ENCODE measurements at places on chromosomes 6 and 20.
A peak's percentile ranks its signal among the peaks of the same experiment; 100 is the strongest.

DNA sequence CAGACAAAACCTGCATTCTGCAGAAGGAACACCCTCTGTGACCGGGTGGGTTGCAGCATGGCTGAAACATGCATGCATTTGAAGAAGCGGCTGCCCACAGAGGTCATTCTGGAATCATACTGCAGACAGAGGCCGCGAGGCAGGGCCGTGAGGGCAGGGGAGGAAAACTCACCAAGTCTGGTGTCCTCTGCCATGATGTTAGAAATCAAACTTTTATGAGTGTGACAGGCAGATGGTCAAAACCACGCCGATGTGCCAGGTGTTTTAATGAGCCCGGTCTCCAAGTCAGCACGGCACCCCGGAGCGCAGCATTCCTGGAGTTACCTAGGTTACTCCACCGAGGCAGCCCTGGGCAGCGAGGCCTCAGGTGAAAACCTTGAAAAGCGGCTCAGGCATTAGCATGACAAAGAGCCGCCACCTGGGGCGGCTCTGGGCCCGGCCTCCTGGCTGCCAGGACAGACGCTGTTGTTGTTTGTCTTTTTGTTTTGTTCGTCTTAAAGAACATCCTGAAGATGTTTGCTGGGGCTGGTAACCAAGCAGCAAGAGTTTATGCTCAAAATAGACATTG is 255.6 kb downstream of the ERMARD start:
- no peak for DNase-seq

DNA sequence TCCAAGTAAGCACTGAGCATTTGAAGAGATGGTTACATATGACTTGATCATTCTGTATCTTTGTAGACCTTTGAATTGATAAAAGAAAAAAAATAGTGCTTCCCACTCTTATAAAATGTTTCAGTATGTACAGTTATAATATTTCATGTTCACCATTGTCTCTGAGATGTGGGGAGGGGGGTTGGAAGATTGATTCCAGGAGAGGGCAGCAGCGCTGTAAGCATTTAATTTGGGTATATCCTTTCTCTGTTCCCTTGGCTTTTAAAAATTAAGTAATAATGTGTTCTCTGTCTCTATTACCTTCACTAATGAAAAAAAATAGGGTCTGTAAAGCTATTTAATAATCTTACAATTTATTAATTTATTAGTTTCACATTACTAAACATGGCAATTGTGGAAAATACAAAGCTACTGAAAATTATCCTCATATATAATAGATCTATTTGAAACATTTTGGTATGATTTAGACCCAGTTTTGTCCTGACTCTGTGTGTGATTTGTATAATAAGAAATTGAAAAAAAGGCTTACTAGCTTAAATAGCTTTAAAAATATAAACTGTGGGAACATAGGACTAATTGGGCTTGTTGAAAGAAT is 341.2 kb downstream of the CDKAL1 start:
- DNase-seq = no peak

DNA sequence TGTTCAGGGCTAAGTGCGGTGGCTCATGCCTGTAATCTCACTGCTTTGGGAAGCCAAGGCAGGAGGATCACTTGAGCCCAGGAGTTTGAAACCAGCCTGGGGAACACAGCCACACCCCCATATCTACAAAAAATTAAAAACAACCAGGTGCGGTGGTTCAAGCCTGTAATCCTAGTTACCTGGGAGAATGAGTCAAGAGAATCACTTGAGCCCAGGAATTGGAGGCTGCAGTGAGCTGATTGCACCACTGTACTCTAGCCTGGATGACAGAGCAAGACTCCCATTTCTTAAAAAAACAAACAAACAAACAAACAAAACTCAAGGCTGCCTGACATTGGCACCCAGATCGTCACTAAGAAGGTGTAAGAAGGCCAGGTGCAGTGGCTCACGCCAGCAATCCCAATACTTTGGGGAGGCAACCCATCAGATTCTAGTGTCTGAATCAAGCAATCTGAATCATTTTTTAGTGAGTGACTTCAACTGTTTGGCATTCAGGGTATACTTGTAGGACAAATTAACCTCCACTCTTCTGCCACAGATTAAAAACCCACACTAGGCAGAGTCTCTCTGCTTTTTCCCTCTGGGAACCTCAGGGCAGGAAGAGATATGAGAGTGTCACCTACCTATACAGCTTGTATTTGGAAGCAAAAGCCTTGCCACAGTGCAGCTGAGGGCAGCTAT is 6.1 kb downstream of the PLAGL2 start:
- DNase-seq = no peak

GRCh38 chr6:142846459-142846831 is 98.5 kb downstream of the HIVEP2 start:
- DNase-seq = no peak

DNA sequence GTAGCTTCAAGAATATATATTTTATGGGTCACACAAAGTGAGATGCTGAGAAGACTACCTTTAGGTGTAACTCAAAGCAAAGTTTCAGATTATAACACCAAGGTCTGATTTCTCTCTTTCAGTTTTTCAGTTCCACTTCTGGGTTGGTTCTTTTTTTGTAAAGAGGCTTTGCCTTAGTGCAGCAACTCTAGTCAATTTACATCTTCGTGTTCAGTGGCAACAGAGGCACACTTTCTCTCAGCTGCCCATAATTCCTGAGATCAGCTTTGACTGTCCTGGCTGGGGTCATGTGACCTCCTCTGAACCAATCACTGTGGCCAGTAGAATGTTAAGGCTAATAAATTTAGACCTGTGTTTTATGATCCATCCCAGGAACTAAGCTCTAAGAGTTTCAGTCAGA is 120.2 kb downstream of the TINAG start:
- DNase-seq = no peak

- no peak for DNase-seq
These were observed 442.4 kb downstream of the FRK start for GRCh38 chr6:115618256-115618655.

DNA sequence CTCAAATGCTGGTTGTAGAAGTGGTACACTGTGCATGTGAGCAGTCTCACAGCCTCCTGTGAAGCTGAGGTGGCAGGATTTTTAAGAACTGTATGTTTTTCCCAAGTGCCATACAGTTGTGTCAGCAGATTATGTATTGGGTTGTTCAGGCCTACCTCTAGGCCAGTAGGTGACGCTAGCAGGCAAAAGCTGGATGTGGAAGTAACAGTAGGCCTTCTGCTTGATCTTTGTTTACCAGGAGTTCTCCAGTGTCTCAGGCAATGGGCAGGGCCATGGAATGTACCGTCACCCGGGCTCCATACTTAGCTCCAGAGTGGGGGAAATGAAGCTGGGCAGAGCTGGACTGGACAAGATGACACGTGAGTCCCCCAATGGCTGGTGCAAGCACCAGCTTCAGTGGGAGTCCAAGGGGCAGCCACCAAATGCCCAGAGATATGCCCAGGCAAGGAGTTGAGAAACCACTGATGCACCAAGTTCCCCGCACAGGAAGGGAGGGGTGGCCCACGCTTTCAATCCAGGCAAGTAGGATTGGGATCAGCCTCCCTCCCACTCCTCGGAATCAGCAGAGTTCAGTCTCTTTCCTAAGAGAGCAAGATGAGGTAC is 289.7 kb downstream of the HTR1B start:
- DNase-seq = no peak

DNA sequence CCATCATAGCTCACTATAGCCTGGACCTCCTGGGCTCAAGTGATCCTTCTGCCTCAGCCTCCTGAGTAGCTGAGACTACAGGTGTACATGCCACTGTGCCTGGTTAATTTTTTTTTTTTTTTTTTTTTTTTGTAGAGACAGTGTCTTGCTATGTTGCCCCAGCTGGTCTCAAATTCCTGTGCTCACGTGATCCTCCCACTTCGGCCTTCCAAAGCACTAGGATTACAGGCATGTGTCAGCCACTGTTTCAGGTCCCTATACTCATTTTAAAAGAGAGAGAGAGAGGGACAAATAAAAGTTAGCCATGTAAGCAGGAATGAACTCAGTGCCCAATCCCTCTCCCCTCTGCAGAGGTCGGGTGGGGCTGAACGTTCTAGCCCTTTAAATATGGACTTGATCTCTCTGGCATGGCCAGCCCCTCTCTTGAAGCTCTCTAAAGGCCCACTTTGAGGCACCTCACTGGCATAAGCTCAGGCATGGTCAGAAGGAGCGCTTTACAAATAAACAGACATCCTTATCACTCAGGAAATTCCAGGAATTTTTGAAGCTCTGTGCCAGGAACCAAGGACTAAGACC is 9.0 kb upstream of the SERPINB1 start:
- peak; percentile 66 for DNase-seq

GRCh38 chr6:7243179-7243981 is 69.6 kb downstream of the SSR1 start:
- DNase-seq = no peak

DNA sequence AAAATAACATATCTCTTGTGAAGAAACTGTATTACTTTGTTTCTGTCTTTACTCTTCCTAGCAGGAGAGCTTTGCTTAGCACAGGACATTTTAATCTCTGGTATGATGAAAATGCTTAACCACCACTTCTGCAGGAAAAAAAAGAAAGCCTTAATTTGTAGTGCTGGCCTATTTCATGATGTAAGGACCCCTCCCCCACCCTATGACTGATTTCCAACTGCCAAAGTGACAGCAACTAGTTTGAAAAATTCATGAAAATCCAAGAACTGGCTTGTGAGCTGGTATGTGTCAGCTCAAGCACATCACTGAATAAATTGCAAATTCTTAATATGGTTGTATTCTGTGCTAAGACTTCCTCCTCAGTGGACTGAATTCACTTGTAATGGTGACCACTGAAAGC is 125.3 kb downstream of the REV3L start:
- DNase-seq = no peak

- DNase-seq = no peak
These were observed 293.4 kb downstream of the TFAP2C start for GRCh38 chr20:56922497-56922896.
